ENCODE measurements at places on chromosomes 11 and 22.
A peak's percentile ranks its signal among the peaks of the same experiment; 100 is the strongest.

DNA sequence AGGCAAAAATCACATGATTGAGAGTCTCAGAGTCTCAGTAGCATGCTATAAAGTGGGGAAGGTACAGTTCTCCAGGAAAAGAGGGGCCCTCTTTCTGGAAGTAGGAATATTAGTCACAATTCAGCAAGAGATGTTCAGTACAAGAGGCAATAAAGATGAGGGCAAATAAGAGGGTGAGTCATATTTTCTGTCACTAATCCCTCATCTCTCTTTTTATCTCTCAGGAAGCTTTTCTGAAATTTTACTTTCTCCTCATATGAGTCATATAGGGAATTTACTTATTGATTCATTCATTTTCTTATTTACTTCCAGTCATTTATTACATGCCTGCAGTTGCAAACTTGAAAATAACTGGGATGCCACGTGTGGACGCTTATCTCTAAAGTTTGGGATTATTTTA, 3.4 kb upstream of the NXPE1 start:
- H3K27me3 ChIP-seq: no peaks in the 10 kb centered on the region
- no peaks in the 10 kb centered on the region for H3K4me1 ChIP-seq
- DNase-seq: no peak
- H3K27ac ChIP-seq: no peak overlapping the region
- no peaks in the 10 kb centered on the region for H3K36me3 ChIP-seq
- H3K4me3 ChIP-seq: no peak overlapping the region

DNA sequence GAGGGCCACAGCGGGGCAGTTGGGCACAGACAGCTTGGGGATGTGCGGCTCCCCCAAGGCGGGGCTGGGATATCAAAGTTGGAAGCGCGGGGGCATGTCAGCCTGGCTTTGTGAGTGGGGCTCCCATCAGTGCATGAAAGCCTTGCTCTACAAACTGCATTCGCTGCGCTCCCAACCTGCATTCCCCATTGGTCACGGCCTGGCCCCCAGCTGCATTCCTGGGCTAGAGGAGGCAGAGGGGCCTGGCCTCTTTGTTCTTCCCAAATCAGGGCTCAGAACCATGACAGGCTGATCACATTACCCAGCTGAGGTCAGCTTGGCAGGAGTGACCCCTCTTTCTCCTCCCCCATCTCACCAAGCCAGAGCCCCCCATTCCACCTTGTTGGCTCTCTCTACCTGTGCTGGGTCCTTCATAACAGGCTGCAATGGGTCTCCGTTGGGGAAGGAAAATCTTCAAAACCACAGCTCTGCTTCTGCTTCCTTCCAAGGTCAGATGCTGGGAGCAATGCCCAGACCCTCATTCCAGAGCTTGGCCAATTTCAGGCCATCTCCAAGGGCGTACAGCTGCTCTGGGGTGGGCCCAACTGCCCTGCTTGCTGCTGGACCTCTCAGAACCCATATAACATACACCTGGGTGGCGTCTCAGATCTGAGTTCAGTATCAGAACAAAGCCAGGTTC, 38.7 kb upstream of the CDON start:
- H3K36me3 ChIP-seq: no peaks in the 10 kb centered on the region
- DNase-seq: no peak
- no peak overlapping the region for H3K27ac ChIP-seq

DNA sequence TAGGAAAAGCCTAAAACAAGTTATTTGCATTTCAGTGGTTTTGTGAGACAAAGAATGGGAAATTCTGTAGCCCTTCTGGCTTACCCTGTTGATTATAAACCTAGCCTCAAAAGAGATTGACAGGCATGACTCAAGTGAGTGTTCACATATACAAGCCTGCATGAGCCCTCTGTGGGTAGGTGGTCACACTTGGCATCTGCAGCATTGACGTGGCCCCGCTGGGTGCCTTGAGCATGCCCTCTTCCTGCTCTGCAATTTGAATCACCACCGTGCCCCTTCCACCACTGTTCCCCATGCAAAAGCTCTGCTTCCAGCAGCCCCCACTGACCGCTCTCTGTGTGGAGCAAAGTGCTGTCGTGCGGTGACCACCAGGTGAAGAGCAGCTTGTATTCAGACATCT, 21.0 kb upstream of the ADSL start:
- H3K4me3 ChIP-seq: no peak overlapping the region
- peak overlapping the region; percentile 14 for H3K27ac ChIP-seq
- no peaks in the 10 kb centered on the region for H3K27me3 ChIP-seq
- H3K4me1 ChIP-seq: peaks cover 6% of the 10 kb centered on the region
- no peak for DNase-seq
- peaks cover 57% of the 10 kb centered on the region for H3K36me3 ChIP-seq

- no peak overlapping the region for H3K27ac ChIP-seq
- H3K4me3 ChIP-seq: no peak overlapping the region
- H3K27me3 ChIP-seq: no peaks in the 10 kb centered on the region
- no peaks in the 10 kb centered on the region for H3K36me3 ChIP-seq
- no peak for DNase-seq
Observed at GRCh38 chr11:11082646-11083045, 224.8 kb upstream of the ZBED5 start.

DNA sequence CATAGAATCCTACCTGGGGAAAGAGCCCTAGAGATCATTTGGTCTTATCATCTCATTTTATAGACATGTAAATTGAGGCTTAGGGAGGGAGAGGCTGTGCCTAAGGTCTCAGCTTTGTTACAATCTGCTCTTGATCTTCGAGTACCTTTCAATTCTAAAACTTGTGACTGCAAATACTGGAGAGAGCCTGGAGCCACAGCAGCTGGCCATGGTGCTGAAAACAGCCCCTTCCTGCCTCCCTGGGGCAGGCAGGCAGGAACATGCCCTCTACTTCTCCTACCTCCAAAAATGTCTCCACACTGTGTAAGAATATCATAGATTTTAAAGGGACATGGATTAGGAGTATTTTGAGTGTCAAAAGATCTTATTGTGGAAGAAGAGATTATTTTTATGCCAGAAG, 52.2 kb downstream of the C22orf42 start:
- DNase-seq: no peak
- H3K4me1 ChIP-seq: no peaks in the 10 kb centered on the region
- peaks cover 16% of the 10 kb centered on the region for H3K27me3 ChIP-seq
- no peaks in the 10 kb centered on the region for H3K36me3 ChIP-seq
- no peak overlapping the region for H3K27ac ChIP-seq

- H3K27ac ChIP-seq: no peak overlapping the region
- no peak overlapping the region for H3K4me3 ChIP-seq
- peaks cover 12% of the 10 kb centered on the region for H3K4me1 ChIP-seq
- no peak for DNase-seq
- H3K27me3 ChIP-seq: no peaks in the 10 kb centered on the region
Observed at GRCh38 chr22:41030891-41031290, 61.5 kb upstream of the EP300 start.

DNA sequence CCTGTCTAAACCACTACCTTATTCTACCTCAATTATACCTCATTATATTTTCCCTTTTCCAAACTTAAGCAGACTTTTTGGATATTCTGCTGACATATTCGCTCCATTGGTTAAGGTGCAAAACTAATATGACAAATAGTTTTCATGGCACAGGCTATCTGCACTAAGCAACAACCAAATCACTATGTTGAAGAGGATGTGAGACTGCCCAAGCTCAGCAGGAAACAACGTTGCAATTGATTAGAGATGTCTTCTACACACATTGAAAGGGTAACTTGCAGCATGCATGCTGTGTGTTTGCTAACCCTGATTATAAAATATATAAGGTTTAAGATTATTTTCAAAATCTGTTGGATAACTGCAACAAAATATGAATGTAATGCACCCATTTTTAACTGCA, 61.6 kb downstream of the STK33 start:
- H3K27me3 ChIP-seq: no peaks in the 10 kb centered on the region
- no peak for DNase-seq

DNA sequence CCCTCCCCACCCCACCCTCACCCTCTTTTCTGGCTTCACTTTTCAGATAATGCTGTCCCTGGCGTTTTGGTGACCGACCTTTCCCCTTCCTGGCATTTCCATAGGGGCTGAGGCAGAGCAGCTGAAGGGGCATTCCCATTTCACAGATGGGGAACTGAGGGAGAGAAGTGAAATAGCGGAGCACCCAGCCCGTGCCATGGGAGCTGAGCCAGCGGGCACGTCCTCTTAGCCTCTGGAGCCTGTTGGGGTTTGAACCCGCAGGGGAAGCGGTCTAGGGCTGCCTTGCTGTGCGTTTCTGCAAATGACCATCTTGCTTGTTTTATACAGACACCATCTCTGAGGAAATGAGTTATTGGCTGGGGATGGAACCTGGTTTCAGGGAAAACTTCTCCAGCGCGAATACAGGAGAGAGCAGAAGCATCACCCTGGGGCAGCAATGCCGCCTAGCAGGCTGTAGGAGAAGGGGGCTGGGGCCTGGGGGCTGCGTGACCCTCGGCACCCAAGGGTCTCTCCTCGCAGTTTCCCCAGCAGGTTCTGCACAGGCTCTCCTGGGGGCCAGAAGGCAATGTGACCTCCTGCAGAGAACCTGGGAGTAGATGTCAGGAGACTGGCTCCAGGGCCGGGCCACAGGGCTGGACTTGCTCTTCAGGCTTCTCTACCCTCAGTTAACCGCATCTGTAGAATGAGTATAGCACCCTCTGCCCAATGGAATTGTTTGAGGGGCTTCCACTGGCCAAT, 1.5 kb downstream of the PTPRJ start:
- peaks cover 19% of the 10 kb centered on the region for H3K4me1 ChIP-seq
- no peaks in the 10 kb centered on the region for H3K27me3 ChIP-seq
- no peaks in the 10 kb centered on the region for H3K36me3 ChIP-seq
- H3K4me3 ChIP-seq: peak overlapping the region; percentile 88
- DNase-seq: no peak

DNA sequence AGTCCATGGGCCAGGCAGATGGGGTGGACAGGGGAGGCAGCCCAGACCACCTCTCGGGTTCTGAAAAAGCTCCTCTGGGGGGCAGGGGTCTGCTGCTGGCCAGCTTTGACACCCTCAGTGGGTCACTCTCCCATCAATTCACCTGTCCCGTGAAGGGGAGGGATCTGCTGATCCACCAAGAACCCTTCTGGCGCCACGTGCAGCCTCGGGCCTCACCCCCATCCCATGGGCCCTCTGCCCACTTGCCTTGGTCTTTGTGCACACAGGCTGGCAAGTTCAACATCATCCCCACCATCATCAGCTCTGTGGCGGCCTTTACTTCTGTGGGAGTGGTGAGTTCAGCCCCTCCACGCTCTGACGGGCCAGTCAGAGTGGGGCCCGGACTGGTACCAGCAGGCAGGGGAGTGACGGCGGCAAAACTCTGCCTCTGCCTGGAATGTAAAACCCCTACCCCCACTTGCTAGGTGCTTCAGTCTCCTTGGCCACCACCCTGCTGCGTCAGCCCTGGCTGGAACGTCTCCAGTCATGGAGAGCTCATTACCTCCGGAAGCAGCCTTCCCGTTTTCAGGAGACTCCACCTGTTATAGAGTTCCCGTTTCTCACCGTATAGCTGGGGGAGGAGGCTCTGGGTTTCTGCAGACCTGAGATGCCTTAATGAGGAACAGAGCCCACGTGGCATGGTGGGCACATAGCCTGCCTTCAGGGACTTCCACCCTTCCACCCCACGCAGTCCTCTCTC, 12.7 kb downstream of the PRG3 start:
- no peaks in the 10 kb centered on the region for H3K4me1 ChIP-seq
- peak; percentile 86 for DNase-seq
- H3K36me3 ChIP-seq: no peaks in the 10 kb centered on the region
- no peak overlapping the region for H3K4me3 ChIP-seq
- H3K27ac ChIP-seq: no peak overlapping the region
- H3K27me3 ChIP-seq: no peaks in the 10 kb centered on the region

- no peaks in the 10 kb centered on the region for H3K36me3 ChIP-seq
- H3K4me1 ChIP-seq: no peaks in the 10 kb centered on the region
- H3K27ac ChIP-seq: no peak overlapping the region
- DNase-seq: no peak
- H3K27me3 ChIP-seq: no peaks in the 10 kb centered on the region
Observed at GRCh38 chr22:27399161-27399560, 402.4 kb downstream of the MN1 start.

GRCh38 chr11:44345781-44346180, 35.8 kb upstream of the ALX4 start:
- H3K36me3 ChIP-seq: no peaks in the 10 kb centered on the region
- H3K4me3 ChIP-seq: no peak overlapping the region
- no peaks in the 10 kb centered on the region for H3K27me3 ChIP-seq
- no peak overlapping the region for H3K27ac ChIP-seq

- no peaks in the 10 kb centered on the region for H3K27me3 ChIP-seq
- H3K4me1 ChIP-seq: peaks cover 16% of the 10 kb centered on the region
- DNase-seq: peak; percentile 70
- peaks cover 17% of the 10 kb centered on the region for H3K36me3 ChIP-seq
- peak overlapping the region; percentile 23 for H3K4me3 ChIP-seq
- H3K27ac ChIP-seq: peak overlapping the region; percentile 90
Observed at GRCh38 chr22:23305922-23306374, 125.6 kb downstream of the BCR start.

GRCh38 chr11:44858796-44859527, 91.7 kb downstream of the TP53I11 start:
- no peaks in the 10 kb centered on the region for H3K27me3 ChIP-seq
- no peaks in the 10 kb centered on the region for H3K36me3 ChIP-seq
- H3K27ac ChIP-seq: no peak overlapping the region
- no peak for DNase-seq
- H3K4me3 ChIP-seq: no peak overlapping the region
- H3K4me1 ChIP-seq: peaks cover 15% of the 10 kb centered on the region

GRCh38 chr11:61158691-61159381, 2.4 kb downstream of the VPS37C start:
- H3K36me3 ChIP-seq: no peaks in the 10 kb centered on the region
- H3K4me3 ChIP-seq: no peak overlapping the region
- H3K27me3 ChIP-seq: no peaks in the 10 kb centered on the region

DNA sequence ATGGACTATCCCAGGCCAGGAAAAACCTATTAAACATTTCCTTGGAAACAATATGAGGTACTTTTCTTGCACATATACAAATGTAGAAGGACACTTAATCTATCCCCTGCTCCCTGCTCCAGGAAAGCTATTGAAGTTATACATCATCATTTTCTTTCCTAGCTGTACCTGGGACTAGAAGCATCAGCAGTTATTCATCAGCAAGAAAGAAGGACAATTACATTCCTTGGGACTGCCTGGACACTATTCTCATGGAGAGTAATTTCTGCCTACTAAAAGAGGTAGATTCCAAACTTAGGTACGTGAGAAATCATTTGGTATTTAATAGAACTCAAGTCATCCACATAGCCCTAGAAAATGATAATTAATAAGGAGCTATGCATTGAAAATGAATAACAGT, 51.0 kb upstream of the PICALM start:
- H3K4me3 ChIP-seq: no peak overlapping the region
- H3K27me3 ChIP-seq: no peaks in the 10 kb centered on the region
